ENCODE measurements at places on chromosomes 1 and 21.
A peak's percentile ranks its signal among the peaks of the same experiment; 100 is the strongest.

DNA sequence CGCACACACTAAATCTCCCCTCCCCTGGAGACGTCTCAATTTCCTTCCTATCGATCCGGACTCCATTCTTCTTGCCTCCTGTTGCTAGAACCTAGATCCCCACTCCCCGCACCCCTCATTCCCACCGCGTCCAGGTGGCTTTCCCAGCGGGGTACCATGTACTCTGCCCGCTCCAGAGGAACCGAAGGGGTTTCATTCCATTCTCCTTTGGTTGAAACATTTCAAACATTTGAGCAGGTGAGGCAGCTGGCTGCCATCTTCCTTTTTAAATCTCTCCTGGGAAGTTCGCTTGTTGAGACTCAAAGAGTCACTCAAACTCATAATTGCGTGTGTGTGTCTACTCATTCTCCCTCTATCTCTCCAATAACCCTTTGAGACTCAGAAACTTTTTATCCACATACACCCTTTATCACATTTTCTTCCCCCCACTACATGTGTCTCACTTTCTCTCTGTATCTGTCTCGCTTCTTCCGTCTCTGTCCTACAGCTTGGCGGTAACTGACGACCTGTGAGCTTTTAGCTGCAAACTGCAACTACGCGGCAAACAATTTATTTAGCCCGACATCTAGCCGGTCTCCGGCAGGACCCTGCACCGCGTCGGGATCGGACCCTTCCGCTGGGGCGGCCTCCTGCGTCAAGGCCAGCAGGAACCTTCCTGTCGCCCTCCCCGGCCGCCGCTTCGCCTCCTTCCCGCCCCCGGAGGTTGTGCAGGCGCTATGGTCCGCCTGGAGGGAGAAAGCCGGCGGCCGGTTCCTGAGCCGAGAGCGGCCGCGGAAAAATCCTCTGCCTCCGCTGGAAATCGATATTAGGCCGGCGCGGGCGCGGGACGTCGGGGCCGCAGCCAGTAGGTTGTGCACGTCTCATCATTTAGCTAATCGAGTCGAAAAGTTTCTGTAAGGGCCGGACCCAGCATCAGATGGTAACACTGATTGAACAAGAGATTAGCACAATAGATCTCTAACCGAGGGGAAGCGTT is 3.0 kb upstream of the FOXD3 start:
- DNase-seq, result no peak

GRCh38 chr1:239151937-239152336 is 234.4 kb upstream of the CHRM3 start:
- no peak for DNase-seq

DNA sequence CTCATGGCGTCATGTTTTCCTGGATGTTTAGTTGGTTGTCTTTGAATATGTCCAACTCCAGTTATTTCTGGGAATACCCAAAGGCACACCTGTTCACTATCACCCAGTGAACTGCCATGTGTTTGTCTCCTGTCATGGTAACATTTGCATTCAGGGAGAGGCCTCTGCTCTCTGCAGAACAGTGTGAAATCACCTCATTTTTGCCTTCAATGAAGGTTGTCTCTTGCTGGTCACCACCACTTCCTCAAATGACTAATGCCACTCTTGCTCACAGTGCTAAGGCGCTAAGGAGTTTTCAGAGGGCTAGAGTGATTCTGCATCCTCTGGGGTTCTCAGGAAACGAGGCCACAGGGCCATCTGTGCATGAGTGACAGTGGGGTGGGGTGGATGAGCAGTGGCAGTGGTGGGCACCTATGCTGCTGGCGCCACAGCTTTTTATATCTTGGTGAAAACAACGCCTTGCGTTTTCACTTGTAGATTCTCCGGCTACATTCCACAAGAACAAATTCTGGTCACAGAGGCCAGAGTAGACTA is 60.0 kb upstream of the ATP5PO start:
- DNase-seq, result peak; percentile 6

DNA sequence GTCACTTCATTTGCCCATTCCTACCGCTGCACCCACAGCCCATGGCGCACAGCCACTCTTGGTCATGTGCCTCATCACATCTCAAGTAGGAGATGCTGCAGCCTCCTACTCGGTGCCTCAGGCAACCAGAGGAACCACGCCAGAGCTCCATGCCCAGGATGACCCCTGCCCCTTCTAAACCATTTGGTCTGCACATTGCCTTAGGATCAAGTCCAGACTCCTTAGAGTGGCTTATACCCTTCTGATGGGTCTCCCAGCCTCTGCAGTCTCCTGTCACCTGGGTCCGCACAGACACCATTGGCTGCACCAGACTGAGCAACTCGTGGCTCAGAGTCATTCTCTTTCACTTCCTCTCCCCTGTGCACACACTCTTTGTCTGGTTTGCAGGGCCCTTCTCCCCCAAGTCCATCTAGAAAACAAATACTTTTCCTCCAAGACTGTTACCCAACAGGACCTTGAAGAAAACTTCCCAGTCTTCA is 2.2 kb upstream of the ADORA3 start:
- no peak for DNase-seq

DNA sequence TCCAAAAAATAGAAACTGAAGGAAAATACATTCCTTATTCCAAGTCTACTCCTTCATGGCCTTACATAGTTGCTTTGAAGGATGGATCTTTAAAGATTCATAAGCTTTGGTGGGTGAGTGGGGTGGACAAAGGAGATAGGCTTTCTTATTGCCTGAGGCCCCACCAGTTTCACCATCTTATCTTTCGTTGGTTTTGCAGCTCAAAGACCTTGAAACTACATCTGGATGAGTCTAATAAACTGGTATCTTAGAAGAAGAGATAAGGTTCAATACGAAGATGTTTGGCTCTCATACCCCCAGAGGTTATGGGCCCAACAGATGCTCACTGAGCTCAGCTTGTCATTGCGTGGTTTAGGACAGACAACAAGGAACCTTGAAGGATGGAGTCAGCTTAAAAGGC is 201.5 kb downstream of the HS2ST1 start:
- DNase-seq, result no peak

- DNase-seq, result no peak
Measured at GRCh38 chr1:53370369-53370961, 42.6 kb upstream of the LRP8 start.

- no peak for DNase-seq
Measured at GRCh38 chr1:200355801-200356200, 54.0 kb downstream of the ZNF281 start.

DNA sequence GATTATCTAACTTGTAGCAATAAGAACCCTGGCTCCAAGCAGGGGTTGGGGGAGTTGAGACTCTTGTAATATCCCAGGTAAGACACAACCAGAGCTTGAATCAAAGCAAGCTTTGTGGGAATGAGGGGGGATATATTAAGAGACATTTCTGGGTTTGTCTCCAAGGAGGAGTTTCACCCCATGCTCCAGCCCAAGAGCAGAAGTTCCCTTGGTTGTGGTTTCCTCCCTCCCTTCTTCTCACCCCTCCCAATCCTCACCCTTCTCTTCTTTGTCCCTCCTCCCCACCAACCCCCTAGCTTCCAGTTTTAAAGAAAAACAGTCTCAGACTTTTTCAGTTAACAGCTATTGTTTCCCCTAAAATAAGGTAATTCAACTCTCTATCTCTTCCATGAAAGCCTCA is 11.9 kb downstream of the TRAF3IP3 start:
- no peak for DNase-seq

DNA sequence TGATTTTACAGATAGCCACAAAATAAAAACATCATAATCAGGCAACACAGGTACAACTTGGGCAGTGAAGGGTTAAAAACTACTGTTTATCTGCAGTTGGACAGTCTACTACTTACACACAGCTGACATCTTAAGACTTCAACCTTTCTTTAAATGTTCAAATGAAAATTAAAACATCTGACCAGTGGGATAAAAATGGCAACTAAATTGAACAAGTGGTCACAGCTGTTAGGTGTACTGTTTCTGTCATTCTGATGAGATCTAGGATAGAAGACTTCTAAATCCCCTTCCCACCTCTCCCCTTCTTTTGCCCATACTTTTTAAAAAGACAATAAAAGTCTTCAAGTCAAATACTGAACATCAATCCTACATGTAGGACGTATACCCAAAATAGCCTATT is 56.2 kb downstream of the ENAH start:
- DNase-seq, result no peak

- DNase-seq, result no peak
Measured at GRCh38 chr1:208059409-208060001, 148.6 kb upstream of the CD34 start.

DNA sequence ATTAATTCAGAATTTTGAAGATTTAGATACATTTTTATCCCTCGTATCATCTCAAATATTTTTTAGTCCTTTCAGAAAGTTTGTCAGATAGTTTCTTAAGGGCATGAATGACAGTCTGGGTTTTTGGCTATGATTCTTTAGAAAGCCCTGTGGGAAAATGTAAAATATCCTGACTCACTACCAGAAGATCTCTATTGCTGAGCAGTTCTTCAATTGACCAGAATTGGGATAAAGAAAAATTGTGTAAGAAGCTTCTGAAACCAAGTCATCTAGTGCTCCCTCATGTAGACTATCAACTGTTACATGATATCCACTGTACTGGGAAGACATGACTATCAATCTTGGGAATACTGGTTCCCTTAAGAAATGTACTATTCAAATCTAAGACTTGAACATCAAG is 608.3 kb upstream of the CHRM3 start:
- DNase-seq, result no peak

DNA sequence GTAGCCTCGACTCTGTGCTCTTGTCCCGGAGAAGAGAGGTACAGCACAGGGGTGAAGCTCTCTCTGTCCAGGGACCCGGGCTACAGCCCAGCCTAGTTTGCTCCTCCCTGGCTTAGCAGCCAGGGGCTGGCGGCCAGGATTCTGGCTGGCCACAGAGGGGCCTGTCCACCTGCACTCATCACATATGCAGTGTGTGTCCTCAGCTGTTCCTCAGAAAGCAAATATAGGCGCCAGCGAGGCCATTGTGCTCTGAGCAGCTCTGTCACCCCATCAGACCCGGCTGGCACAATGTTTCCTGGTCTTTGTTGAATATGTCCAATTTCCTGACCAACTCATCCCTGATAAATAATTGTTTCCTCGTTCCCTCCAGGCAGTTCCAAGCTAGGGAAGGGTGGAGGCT is 28.5 kb downstream of the KCND3 start:
- DNase-seq, result no peak

DNA sequence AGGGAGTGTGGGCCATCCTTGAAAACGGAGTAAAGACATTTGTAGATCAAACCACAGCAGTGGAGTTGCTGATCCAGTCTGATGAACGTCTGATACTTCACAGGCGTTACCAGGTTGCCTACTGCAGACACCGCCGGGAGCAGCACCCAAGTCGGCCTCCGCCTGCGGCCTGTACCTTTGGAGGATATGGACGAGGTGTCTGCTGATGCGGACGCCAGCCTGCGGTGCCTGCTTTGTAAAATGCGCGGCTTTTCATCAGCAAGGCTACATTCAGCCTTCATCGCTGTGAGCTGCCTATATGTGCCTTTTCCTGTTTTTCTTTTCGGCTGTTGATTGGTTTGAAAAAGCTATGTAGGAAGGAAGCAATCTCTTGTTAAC is 16.0 kb downstream of the SLX9 start:
- DNase-seq, result no peak

GRCh38 chr21:42735944-42736343 is 82.5 kb downstream of the PDE9A start:
- no peak for DNase-seq

DNA sequence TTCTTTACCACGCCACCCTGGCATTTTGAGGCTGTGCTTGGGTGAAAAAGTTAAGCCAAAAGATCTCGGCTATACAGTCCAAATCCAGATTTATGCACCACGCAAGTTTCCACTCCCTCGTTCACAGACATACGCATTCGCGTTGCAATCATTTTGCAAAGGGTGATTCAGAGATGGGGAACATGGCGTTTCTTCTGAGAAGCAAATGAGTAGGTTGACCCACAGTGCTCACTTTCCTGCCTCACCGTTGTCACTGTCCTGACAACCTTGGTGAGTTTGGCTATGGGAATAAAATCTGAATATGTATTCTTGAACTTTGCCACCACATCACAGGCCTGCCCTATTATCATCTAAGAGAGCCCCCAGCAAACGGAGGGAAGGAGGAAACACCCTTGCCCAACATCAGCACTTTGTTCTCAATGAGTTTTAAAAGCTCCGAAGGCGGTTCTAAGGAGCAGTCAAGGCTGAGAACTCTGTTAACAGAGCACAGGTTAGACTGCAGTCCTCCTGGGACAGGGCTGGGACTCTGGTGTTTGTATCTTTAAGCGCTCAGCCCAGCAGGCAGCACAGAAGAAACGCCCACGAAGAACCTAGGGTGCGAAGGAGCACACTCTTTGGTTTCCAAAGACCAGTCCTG is 86.4 kb downstream of the RUNX1 start:
- DNase-seq, result no peak

DNA sequence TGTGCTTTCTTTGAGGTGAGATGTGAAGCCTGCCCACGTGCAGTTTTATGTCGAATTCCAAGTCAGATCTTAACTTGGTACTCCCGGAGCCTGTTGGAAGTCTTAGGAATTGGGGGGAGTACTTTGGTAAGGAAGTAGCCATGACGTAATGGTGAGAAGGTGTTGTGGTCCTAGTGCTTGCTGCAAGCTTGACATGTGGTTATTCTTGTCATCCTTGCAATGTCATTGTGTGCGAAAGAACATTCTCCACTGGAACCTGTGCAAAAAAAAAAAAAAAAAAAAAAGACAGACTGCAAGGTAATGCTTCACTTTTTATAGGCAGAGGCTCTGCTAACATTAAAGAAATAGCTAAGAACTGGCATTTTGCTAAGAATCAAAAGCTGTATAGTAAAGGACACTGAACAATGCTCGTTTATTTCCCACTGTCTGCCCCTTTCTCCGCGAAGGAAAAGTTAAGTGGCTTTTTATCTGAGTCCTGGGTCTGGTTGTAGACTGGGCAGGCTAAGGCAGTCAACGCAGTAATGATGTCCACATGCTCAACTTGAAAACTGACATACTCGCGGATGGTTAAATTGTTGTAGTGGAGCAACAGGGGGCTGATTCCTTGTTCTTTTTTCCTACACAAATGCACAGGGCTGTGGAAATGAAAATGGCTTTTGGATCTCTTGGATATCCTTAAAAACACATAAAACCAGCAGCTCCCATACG is 2.1 kb downstream of the KAZN start:
- no peak for DNase-seq

- DNase-seq, result no peak
Measured at GRCh38 chr1:210674151-210674550, 345.4 kb downstream of the HHAT start.

- DNase-seq, result peak; percentile 67
Measured at GRCh38 chr1:239987103-239987745, 104.5 kb upstream of the FMN2 start.

DNA sequence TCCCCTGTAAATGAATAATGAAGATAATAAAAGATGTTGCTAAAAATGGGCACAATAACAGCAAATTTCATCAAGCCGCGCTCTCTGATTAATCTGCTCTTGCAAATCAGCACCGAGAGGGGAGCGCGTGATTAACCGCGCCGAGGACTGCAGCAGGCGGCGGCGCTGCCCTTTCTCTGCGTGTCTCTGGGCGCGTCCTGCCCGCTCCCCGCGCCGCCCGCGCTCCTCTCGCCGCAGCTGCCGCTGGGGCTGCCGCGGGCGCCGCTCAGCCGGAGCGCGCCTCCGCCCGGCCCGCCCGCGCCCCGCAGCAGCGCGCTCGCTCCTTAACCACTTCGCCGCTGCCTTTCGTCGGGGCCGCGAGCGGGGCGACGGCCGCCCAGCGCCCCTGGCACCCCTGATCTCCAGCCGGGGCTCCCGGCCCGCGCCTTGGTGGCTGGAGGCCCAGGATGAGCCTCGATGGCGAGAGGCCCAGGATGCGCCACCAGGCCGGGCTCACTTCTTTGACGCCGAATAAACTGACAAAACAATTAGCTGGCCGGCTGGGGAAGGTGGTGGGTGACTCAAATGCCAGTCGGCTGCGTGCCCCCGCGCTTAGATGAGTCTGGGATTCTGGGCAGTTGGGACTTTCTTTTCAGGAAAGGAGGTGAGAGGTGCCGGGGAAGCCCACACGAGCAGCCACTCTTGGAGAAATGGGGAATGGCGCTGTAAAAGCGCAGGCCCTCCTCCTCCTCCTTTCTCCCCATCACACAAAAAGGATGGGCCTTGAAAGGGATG is 221.4 kb upstream of the PKN2 start:
- peak; percentile 10 for DNase-seq
